ENCODE measurements at places on chromosomes 11 and 22.

DNA sequence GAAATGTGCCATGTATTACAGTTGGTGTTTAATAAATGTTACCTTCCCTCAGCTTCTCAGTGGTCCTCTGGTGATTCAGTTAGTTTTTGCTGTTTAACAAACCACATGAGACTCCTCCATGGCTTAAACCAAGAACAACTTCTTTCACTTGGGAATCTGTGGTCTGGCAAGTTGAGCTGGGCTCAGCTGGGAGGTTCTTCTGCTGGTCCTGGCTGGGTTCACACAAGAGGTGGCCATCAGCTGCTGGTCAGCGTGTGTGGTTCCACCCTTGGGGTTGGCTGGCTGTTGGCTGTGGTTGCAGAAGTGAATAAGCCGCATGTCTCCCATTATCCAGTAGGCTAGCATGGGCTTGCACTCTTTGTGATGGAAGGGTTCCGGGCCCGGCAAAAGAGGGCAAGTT is 160.5 kb downstream of the MIAT start:
- no peak for DNase-seq

DNA sequence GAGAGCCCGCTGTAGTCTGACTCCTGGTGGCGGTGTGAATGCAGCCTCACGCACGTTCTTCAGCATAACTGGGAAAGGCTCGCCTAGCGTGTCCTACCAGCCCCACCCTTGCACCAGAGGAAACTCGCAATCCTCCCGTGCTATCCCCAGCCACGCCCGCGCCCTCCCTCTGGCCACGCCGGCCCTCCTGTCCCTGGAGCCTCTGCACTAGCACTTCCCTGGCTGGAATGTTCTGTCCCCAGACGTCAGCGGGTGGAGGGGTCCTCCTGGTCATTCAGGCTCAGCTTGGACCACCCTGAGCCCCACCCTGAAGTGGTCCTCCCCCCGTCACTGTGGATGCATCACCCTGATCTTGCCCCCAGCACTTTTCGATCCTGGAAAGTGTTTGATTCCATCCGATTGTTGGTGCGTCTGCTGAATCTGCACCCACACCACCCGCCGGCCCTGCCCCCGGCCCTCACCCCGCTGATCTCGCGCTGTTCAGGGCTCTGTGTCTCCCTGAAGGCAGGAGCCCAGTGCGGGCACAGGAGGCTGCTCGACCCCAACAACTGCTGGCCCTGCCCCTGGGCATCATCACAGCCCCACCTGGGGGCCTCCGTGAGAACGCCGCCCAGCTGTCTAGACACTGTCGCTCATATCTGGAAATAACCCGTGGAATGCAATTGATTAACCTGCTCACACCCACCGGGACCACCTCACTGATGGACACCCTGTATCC is 437.0 kb downstream of the TBC1D22A start:
- DNase-seq: no peak

DNA sequence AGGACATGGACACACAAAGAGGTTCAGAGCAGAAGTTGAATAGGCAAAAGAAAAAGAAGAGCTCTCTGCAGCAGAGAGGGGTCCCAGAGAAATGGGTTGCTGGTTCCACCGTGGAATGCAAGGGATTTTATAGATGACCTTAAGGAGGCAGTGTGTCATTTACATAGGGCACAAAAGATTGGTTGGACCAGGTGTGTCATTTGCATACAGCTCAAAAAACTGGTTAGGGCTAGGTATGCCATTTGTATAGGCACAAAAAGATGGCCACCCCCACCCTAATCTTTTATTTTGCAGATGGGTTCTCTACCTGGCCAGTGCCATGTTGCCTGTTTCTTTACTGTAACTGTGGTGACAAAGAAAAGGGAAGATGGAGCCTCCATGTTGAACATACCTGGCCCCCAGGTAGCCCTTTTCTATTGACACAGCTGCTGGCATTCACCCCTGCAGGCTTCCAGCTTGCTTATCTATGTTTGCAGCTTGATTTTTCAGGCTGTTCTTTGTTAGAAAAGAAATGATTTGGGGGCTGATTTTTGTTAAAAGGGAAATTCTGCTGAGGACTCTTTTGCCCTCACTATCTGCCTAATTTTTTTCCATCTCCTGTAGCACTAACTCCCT is 3.1 kb upstream of the CAVIN3 start:
- no peak for DNase-seq

GRCh38 chr11:122559734-122560382 is 95.7 kb upstream of the UBASH3B start:
- no peak for DNase-seq

DNA sequence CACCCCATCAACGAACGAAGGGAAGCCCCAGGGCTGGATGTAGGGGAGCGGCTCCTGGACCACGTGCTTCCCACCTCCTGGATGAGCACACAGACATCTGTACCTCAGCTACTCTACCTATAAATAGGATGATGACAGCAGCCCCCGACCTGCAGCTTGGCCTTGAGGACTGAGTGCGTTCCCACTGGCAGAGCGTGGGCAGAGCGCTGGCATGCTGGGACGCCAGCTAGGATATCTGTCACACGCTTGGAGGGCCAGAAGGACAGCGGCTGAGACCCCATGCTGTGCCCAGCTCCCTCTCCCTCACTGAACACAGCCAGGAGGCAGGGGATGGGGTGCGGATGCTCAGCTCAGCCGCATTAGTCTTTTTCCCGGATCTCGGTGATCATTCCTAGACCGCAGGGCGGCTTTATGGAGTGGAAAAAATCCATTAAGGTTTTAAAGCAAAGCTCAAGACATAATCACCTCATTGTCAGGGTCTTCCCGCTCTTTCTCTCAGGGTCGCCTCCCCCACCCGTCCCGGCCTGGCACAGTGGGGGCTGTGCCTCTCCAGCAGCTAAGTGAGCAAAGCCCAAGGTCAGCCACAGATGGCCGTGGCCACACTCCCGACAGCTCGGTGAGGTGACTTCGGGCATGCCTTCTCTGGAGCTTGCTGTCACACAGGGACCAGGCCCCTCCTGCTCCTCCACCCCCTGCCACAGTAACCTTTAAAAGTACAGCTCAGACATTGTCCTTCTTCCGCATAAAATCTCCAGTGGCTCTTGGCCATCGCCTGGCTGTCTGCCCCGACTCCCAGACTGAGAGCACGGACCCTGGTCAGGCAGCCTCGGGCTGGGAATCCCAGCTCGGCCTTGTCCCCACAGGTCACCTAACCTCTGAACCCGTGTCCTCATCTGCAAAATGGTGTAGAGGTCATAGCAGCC is 69.6 kb upstream of the SHISAL1 start:
- no peak for DNase-seq

- DNase-seq: no peak
Observed at GRCh38 chr11:79486242-79486984, 45.6 kb upstream of the TENM4 start.

GRCh38 chr11:44727373-44728287 is 868 bp downstream of the TSPAN18 start:
- peak; percentile 55 for DNase-seq

DNA sequence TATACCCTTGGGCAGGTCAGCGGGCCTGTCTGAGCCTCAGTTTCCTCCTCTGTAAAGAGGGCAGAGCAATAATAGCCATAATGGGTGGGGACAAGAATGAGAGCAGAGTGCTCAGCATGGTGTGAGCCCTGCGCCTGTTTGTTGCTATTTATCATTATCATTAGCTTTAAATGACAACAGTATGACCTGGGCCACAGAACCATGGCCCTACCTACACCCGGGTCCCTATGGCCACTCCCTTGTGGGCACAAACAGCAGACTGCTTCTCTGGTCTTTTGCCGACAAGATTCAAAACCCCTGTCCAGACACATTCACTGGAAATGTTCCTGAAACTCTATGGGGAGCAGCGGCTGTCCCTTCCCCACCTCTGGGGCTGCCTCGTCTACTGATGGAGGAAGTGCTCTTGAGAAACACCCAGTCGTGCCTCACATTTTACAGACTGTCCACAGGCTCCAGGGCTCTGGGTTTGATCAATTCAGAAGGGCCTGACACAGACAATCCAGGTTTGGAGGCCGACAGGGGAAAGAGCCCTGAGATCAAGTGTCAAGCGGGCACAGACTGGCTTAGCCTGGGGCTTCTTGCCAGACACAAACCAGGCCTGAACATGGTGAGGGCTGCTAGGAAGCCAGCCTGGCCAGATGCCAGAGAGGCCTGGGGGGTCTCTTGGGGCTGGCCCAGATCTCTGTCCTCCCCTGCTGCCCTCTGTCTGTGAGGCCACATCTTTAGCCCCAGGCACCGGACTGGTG is 112.5 kb upstream of the CD82 start:
- DNase-seq: no peak

DNA sequence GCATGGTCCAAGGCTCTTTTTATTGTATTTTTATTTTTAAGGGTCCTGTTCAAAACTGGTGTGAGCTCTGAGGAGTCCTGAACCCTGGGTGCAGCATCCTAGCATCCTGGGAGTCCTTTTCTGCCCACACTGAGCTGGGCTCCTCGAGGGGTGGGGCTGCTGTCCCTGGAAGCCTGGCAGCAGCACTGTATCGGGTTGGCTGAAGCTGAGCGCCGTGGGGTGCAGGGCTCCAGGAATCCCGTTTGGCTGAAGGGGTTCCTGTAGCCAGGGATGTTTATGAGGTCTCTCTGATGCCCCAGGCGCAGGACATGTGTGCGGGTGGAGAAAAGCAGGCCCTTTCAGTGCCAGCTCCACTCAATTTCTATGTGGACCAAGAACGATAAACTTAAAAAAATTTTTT is 95.4 kb downstream of the MPPED1 start:
- DNase-seq: no peak

DNA sequence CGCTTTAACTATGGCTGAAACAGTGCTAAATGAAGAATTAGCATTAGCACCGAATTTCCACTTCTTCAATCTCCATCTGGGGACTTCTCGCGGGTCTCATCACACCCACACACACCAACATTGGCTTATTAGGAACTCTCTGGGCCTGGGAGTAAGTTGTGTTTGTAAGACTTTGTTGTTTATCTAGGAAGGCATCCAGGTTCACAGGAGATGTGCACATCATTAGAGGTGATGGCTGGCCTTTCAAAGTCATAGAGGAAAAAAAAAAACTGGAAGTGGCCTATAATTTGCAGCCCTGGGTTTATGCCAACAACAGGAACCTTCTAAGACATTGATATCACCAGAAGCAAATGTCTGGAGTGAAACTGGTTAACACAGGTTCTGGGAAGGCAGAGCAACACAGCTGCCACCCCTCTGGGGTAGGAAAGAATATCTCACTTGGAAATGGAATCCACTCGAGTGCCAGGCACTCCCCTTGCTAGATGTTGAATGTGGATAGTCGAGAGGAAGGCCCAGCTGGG is 84.5 kb downstream of the TRAF6 start:
- no peak for DNase-seq

GRCh38 chr11:79039122-79039521 is 401.7 kb downstream of the TENM4 start:
- no peak for DNase-seq

- no peak for DNase-seq
Observed at GRCh38 chr11:71081704-71082230, 170.6 kb downstream of the SHANK2 start.

GRCh38 chr11:113980785-113981184 is 5.9 kb downstream of the HTR3A start:
- no peak for DNase-seq

- DNase-seq: no peak
Observed at GRCh38 chr11:116096272-116096995, 592.2 kb upstream of the CADM1 start.

DNA sequence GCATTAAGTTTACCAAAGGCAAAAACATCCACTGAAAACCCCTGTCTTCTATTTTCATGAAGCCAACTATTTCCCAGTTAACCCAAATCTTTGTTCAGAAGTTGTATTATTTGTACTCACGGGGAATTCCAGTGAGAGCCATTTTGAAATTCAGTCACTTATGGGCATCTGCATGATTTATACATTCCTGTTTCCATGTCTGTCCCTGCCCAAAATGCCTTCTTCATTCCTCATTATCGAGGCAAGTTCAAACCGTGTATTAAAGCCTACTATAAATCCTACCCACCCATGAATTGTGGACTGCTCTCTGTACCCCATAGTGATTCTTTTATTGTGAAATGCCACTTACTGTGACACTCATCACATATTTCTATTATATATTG is 772.7 kb downstream of the DLG2 start:
- DNase-seq: no peak
